ENCODE measurements at places on chromosomes 3 and 15. TPM values are rescaled to one million over a fixed set of nuclear protein-coding genes. Genes with fewer than 3 reads are reported as not detected.

AMT gene
- total RNA-seq: 8.2 TPM

TRIP4 gene
- total RNA-seq: 9.2 TPM

PLSCR5 gene
- not detected for total RNA-seq

ZNF502 gene
- 10.7 TPM for total RNA-seq

CA12 gene
- total RNA-seq: not detected

DNA sequence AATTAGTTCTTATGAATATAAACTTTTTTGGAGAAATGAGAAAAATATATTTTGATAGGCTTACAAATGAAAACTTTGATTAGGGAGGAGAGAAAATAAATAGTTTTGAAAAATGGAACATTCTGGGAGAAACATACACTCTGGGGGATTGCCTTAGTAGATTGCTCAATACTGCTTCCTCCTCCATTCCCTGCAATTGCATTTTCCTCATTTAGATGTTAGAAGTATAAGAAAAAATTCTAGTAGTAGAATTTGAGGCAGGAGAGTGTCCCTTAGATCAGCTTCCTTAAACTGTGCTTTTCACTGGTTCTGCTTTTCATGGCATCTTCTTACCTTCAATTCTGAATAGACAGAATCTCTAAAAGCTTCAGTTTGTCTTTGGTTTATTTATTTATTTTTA lies 46.2 kb upstream of the CTDSPL2 start:
- H3K4me1 ChIP-seq: no peaks in the 10 kb centered on the region
- no peak overlapping the region for H3K27ac ChIP-seq
- H3K36me3 ChIP-seq: no peaks in the 10 kb centered on the region
- H3K27me3 ChIP-seq: no peaks in the 10 kb centered on the region
- no peak for DNase-seq

- no peaks in the 10 kb centered on the region for H3K36me3 ChIP-seq
- H3K4me1 ChIP-seq: no peaks in the 10 kb centered on the region
- no peaks in the 10 kb centered on the region for H3K27me3 ChIP-seq
- H3K27ac ChIP-seq: no peak overlapping the region
Observed at GRCh38 chr3:26521261-26521660, 101.3 kb upstream of the LRRC3B start.

- no peak for DNase-seq
- H3K4me1 ChIP-seq: no peaks in the 10 kb centered on the region
- no peaks in the 10 kb centered on the region for H3K27me3 ChIP-seq
- H3K27ac ChIP-seq: no peak overlapping the region
- H3K36me3 ChIP-seq: no peaks in the 10 kb centered on the region
Observed at GRCh38 chr3:16687221-16687620, 82.0 kb upstream of the DAZL start.

- H3K4me3 ChIP-seq: no peak overlapping the region
- no peaks in the 10 kb centered on the region for H3K27me3 ChIP-seq
- no peaks in the 10 kb centered on the region for H3K4me1 ChIP-seq
- no peaks in the 10 kb centered on the region for H3K36me3 ChIP-seq
- no peak overlapping the region for H3K27ac ChIP-seq
- no peak for DNase-seq
Observed at GRCh38 chr3:127264794-127265514, 22.9 kb downstream of the PRR20G start.

GRCh38 chr15:65639509-65639908 lies 17.8 kb downstream of the SLC24A1 start:
- no peak overlapping the region for H3K27ac ChIP-seq
- H3K4me1 ChIP-seq: no peaks in the 10 kb centered on the region
- no peaks in the 10 kb centered on the region for H3K36me3 ChIP-seq
- no peaks in the 10 kb centered on the region for H3K27me3 ChIP-seq
- no peak for DNase-seq

DNA sequence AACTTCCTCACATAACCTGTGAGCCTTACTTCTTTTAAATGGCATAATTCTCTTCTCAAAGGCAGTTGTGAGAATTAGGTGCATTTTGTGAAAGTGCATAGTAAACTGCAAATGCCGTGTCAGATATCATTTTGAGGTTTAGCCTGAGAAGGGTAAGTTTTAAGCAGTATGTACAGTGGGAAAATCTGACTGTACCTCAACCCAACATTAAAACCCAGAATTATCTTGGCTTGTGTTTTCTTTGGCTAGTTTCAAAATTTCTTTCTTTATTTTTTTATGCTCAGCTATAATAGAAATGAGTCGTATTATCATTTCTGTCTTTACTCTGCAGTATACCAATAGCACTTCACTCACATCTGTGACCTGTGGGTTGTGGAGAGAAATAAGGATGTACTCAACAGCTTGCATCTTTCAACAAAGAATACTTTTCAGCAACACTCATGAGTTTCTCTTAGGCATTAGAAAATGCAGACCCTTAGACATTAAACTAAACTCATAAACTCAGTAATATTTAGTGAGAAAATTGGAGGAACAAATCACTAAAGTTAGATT lies 65.7 kb downstream of the RASA2 start:
- H3K27me3 ChIP-seq: no peaks in the 10 kb centered on the region
- H3K36me3 ChIP-seq: no peaks in the 10 kb centered on the region
- H3K4me3 ChIP-seq: no peak overlapping the region
- H3K27ac ChIP-seq: no peak overlapping the region
- DNase-seq: no peak

GRCh38 chr15:78616506-78616905 lies 4.3 kb downstream of the CHRNA3 start:
- no peak for DNase-seq
- H3K4me1 ChIP-seq: peaks cover 2% of the 10 kb centered on the region
- no peaks in the 10 kb centered on the region for H3K36me3 ChIP-seq
- H3K4me3 ChIP-seq: no peak overlapping the region
- H3K27me3 ChIP-seq: no peaks in the 10 kb centered on the region

DNA sequence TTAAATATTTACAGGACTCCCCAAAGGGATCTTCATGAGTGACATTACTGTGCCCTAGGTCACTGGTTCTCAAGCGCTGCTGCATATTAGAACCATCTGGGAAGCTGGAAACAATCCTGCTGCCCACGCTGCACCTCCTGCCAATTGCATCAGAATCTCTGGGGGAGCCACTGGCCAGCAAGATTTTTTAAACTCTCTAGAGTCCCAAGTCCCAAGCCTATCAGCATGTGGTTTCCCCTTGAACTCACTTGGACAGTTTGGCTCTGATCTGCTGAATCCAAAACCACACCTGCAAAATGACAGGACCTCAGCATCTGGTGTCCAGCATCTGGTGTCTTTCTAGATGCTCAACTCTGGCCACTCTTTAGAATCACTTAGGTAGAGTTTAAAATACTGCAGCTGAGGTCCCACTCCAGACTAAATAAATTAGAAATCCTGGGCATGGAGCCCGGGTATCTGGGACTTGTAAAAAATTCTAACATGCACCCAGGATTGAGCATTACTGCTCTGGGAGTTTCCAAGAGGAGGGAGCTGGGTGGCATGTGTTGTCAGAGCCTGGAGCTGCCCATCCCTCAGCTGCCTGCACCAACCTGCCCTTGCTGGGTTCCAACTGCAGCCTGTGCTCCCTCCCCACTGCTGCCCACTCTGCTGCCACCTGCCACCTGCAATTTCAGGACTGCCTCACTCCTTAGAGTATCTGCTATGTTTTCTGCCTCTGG lies 311.3 kb downstream of the SLC9A9 start:
- peaks cover 5% of the 10 kb centered on the region for H3K4me1 ChIP-seq
- no peak overlapping the region for H3K27ac ChIP-seq
- no peak overlapping the region for H3K4me3 ChIP-seq
- H3K36me3 ChIP-seq: no peaks in the 10 kb centered on the region
- peak; percentile 35 for DNase-seq

- DNase-seq: no peak
- no peaks in the 10 kb centered on the region for H3K36me3 ChIP-seq
- H3K4me1 ChIP-seq: no peaks in the 10 kb centered on the region
- peak overlapping the region; percentile 18 for H3K27ac ChIP-seq
Observed at GRCh38 chr3:130276203-130276803, 69.2 kb upstream of the COL6A5 start.

DNA sequence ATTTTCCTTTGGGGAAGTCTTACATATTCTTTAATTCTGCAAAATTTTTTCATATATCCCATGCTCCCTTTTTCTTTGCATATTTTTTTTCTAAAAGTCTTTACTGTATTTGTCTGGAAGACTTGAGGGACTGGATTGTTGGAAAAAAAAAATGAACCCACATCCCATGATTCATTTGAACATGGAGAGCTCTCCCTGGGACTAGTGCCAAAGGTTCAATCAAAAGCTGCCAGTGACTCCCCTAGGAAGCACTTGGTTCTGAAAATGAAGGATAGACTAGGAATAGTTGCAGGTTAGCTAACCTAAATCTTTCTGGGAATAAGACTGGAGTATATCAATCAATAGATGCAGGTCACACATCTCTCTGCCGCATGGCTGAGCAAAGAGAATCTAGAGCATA lies 16.4 kb upstream of the BNC1 start:
- no peak for DNase-seq
- no peaks in the 10 kb centered on the region for H3K27me3 ChIP-seq
- H3K4me1 ChIP-seq: no peaks in the 10 kb centered on the region

DNA sequence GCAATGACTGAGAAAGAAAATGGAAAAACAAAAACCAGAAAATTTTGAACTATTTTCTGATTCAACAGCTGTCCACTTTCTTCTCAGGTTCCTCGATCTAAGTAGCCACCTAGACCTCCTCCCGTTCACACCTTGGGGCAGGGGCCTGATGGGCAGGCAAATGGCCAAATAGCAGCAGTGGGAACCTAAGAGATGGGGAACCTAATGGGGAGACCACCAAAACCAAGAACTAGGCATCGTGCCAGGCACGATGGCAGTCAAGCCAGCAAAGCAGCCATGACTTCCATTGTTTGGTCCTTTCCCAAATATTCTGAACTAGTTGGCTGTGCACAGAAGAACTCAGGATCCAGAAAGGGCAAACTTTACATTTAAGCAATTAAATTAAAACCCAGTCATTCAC lies 57.1 kb downstream of the CAPN7 start:
- DNase-seq: no peak
- peaks cover 10% of the 10 kb centered on the region for H3K4me1 ChIP-seq
- H3K27ac ChIP-seq: no peak overlapping the region
- H3K27me3 ChIP-seq: no peaks in the 10 kb centered on the region

DNA sequence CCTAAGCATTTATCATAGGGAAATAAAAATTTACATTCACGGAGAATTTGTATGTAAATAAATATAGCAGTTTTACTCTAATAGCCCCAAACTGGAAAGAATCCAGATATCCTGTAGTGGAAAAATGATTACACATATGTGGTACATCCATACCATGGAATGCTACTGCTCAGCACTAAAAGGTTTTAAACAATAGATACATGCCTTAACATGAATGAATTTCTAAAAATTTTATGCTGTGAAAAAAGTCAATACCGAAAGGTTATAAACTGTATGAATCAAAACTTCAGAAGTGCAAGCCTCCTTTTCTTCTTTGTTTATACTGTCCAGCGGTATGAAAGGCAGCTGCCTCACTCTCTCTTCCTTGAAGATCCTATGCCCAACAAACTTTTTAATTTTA lies 37.5 kb upstream of the MCTP2 start:
- H3K27ac ChIP-seq: no peak overlapping the region
- H3K4me1 ChIP-seq: no peaks in the 10 kb centered on the region
- no peak for DNase-seq
- no peaks in the 10 kb centered on the region for H3K36me3 ChIP-seq

GRCh38 chr3:179450901-179451264 lies 387 bp downstream of the GNB4 start:
- peak overlapping the region; percentile 74 for H3K27ac ChIP-seq
- H3K27me3 ChIP-seq: no peaks in the 10 kb centered on the region
- peaks cover 3% of the 10 kb centered on the region for H3K4me1 ChIP-seq
- no peaks in the 10 kb centered on the region for H3K36me3 ChIP-seq
- DNase-seq: no peak
- H3K4me3 ChIP-seq: peak overlapping the region; percentile 58

DNA sequence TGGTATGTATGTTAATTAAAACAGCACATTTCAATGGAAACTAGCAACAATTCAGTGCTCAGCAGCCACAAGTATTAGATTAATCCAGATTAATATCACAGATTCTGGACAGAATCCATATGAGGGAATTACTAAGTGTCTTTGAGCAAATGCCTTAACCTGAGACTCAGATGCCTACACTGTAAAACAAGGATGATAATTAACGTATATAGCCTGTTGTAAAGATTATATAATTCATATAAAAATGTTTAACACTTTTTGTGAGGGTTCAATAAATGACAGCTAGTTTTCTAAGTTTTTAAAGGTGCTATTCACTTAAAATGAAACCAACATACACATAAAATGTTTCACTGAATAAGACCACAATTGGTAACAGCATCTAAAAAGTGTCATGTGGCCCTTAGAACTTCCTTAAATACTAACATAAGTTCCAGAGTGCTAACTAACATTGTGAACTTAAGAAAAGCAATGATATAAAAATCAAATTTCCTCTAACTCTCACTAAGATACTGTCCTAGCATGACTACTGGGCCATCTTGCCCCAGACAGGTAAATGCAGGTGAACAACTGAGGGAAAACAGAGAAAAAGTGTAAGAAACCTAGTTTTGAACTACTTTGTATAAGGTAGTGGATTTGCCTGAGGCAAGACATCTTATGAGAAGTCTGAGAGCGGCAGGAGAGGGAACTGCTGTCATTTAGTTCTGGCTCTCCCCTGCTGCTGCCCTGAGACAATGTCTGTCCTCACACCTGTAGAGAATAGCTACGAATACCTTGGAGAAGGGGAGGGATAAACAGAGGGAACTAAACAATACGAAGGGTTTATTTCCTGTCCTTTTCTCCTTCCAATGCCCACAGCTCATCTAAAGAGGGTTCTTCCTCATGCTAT lies 151.3 kb downstream of the ADAM10 start:
- H3K27me3 ChIP-seq: no peaks in the 10 kb centered on the region
- no peak overlapping the region for H3K4me3 ChIP-seq
- no peaks in the 10 kb centered on the region for H3K36me3 ChIP-seq
- H3K4me1 ChIP-seq: no peaks in the 10 kb centered on the region
- no peak overlapping the region for H3K27ac ChIP-seq

- peak within 1 kb of the TSS; percentile 47 for H3K4me3 ChIP-seq
- peak within 1 kb of the TSS; percentile 52 for H3K27ac ChIP-seq
- peak; percentile 52 for DNase-seq
- no peaks in the 10 kb centered on the region for H3K4me1 ChIP-seq
- H3K27me3 ChIP-seq: no peaks in the 10 kb centered on the region
Observed at GRCh38 chr3:185362850-185363661, at the start of gene MAP3K13. Gene MAP3K13 (plus strand): TSS chr3:185363136. CDS start chr3:185428582, 65,446 bp downstream.

GRCh38 chr15:83567318-83567717 lies 86.6 kb upstream of the ADAMTSL3 start:
- H3K27me3 ChIP-seq: no peaks in the 10 kb centered on the region
- H3K4me3 ChIP-seq: no peak overlapping the region
- H3K4me1 ChIP-seq: no peaks in the 10 kb centered on the region
- H3K27ac ChIP-seq: no peak overlapping the region
